CD4-positive, alpha-beta T cell treated with Interleukin-2 at 100 ng/mL for 4 hours (primary cell): ENCODE measurements at places on chromosomes 6 and 20.

- no peak for DNase-seq
These were observed 254.7 kb downstream of the ARHGAP18 start for GRCh38 chr6:129455126-129455769.

GRCh38 chr20:46581391-46581790, 30.9 kb upstream of the OCSTAMP start:
- no peak for DNase-seq

GRCh38 chr6:45624228-45624627, 246.5 kb upstream of the SUPT3H start:
- DNase-seq: no peak

- no peak for DNase-seq
These were observed 142.7 kb upstream of the SLC35B3 start for GRCh38 chr6:8578006-8578405.

- DNase-seq: no peak
These were observed 30.3 kb downstream of the PLCG1 start for GRCh38 chr20:41167481-41168253.

DNA sequence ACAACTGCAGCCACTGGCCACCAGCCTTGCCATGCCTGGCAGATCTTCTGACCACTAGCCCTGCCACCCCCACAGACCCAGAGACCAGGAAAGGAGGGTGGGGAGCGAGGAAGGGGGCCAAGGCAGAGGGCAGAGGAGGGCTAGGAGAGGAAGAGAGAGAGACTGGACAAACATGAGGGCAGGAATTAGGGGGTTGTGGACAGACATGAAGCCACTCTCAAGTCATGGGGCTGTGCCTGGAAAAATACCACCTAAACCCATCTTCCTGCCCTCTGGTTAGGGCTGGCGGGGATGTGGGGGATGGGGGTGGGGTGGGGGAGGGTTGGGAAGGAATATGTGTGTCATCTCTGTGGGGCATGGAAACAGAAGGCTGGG, 1.4 kb upstream of the SLC29A1 start:
- DNase-seq: no peak

DNA sequence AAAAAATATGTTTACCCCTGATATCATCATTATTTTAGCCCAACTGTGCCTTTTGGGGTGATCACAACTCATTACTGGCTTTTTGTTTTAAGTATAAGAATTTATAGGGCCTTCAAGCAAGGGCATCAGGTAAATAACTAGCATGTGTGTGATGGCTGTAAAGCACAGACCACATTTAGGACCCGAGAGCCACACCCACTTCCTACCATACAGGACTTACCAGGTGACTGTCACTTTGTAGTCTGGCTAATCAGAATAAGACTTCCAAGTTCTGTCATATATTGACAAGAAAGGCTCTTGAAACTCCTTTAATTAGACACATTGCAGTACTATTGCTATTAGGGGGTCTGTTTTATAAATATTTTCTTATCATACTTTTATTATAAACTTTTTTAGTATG, 31.1 kb downstream of the TMEM242 start:
- DNase-seq: no peak

GRCh38 chr6:29847871-29848630, 20.4 kb downstream of the HLA-G start:
- peak; percentile 87 for DNase-seq

GRCh38 chr6:168874637-168875036, 379.0 kb downstream of the THBS2 start:
- DNase-seq: no peak

GRCh38 chr6:83546636-83547035, 34.3 kb downstream of the PRSS35 start:
- no peak for DNase-seq

GRCh38 chr6:71502168-71502567, 213.6 kb downstream of the OGFRL1 start:
- DNase-seq: no peak

DNA sequence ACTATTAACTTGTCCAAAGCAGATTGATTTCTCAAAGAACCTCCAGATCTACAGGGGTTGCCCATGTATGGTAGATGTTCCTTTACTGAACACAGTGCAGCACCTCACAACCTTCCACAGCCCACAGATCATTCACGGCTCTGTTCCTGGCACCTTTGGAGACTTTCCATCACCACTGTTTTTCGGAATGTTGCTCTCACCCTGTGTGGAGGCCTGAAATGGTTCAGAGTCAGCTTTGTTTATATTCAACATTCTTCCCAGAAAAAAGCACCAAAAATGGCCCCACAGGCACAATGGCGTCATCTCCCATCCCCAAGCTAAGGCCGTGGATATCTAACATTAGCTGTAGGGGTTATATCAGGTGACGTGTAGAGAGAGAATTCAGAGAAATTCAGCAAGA, 74.7 kb downstream of the DHX35 start:
- no peak for DNase-seq
